ENCODE measurements at places on chromosomes 13 and 19.

- H3K4me3 ChIP-seq: no peak overlapping the region
- H3K4me1 ChIP-seq: peaks cover 49% of the 10 kb centered on the region
- no peak for DNase-seq
- H3K36me3 ChIP-seq: peaks cover 23% of the 10 kb centered on the region
These were observed 11.2 kb downstream of the NAXD start for GRCh38 chr13:110626521-110626920.

- H3K27me3 ChIP-seq: peaks cover 4% of the 10 kb centered on the region
- no peak for DNase-seq
- H3K4me3 ChIP-seq: no peak overlapping the region
- no peaks in the 10 kb centered on the region for H3K36me3 ChIP-seq
- H3K4me1 ChIP-seq: no peaks in the 10 kb centered on the region
These were observed 36.6 kb upstream of the SLAIN1 start for GRCh38 chr13:77660841-77661250.

GRCh38 chr13:66888698-66889097, 341.4 kb downstream of the PCDH9 start:
- H3K27ac ChIP-seq: no peak overlapping the region
- DNase-seq: no peak
- H3K4me1 ChIP-seq: no peaks in the 10 kb centered on the region
- H3K36me3 ChIP-seq: no peaks in the 10 kb centered on the region
- no peaks in the 10 kb centered on the region for H3K27me3 ChIP-seq
- no peak overlapping the region for H3K4me3 ChIP-seq

DNA sequence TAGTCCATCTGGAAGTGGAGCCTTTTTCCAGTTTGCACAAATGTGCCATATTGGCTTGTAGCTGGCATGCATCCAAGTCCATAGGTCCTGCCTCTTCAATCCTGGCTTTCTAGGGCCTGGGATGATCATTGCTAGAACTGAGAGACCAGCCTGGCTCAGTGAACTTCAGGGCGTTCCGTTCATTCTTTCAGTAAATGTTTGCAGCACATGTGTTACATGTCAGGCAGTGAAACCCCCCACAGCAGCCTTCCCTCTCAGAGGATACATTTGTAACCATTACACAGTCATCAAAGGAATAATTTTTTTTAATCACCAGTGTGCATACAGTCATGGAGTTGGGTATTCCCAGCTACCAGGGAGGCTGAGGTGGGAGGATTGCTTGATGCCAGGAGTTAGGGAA, 9.7 kb downstream of the FUT2 start:
- H3K4me3 ChIP-seq: no peak overlapping the region
- H3K36me3 ChIP-seq: peaks cover 14% of the 10 kb centered on the region
- no peaks in the 10 kb centered on the region for H3K27me3 ChIP-seq
- H3K27ac ChIP-seq: no peak overlapping the region
- no peak for DNase-seq

DNA sequence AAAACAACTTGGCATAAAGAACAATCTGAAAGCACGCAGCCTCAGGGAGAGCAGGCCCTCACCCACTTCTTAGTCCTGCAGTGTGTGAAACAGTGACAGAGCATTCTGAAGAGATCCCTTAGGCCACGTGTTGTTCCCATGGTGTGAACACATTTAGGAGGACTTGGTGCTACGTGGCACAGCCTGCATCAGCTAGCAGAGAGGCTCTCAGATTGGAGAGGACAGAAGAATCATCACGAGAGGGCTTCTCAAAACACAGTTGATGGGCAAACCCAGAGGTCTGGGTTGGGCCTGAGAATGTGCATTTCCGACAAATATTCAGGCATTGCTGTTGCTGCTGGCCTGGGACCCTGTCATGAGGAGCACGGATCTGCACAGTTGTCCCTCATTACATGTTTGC, 26.1 kb upstream of the TFDP1 start:
- H3K4me1 ChIP-seq: no peaks in the 10 kb centered on the region
- no peak overlapping the region for H3K27ac ChIP-seq
- no peak overlapping the region for H3K4me3 ChIP-seq
- no peaks in the 10 kb centered on the region for H3K27me3 ChIP-seq

DNA sequence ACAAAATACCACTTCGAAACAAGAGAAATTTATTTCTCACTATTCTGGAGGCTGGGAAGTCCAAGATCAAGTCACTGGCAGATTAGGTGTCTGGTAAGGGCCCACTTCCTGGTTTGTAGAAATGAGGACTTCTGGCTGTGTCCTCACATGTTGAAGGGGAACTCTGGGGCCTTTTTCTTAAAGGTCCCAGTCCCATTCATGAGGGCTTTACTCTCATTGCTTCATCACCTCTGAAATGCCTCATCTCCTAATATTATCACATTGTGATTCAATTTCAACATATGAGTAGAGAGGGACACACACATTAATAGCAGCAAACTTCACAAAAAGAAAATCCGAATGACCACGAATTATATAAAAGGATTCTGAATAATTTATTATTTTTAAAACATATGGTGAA, 21.6 kb upstream of the SIGLEC14 start:
- no peaks in the 10 kb centered on the region for H3K36me3 ChIP-seq
- peaks cover 5% of the 10 kb centered on the region for H3K4me1 ChIP-seq
- H3K4me3 ChIP-seq: no peak overlapping the region
- no peak overlapping the region for H3K27ac ChIP-seq

- no peaks in the 10 kb centered on the region for H3K36me3 ChIP-seq
- no peak overlapping the region for H3K4me3 ChIP-seq
- DNase-seq: no peak
- H3K4me1 ChIP-seq: no peaks in the 10 kb centered on the region
- no peaks in the 10 kb centered on the region for H3K27me3 ChIP-seq
- no peak overlapping the region for H3K27ac ChIP-seq
These were observed 331.6 kb downstream of the DLEU7 start for GRCh38 chr13:50511877-50512341.

DNA sequence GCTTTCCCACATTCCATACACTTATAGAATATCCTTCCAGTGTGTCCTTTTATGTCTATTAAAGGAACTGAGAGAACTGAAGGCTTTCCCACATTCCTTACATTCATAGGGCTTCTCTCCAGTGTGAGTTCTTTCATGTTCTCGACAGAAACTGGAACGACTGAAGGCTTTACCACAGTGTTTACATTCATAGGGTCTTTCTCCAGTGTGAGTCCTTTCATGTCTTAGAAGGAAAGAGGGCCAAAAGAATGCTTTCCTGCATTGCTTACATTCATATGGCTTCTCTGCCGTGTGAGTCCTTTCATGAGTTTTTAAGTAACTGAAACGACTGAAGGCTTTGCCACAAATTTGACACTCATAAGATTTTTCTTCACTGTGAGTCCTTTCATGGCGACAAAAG, 22.3 kb downstream of the ZNF44 start:
- H3K27ac ChIP-seq: no peak overlapping the region
- peaks cover 4% of the 10 kb centered on the region for H3K4me1 ChIP-seq
- H3K27me3 ChIP-seq: no peaks in the 10 kb centered on the region
- H3K36me3 ChIP-seq: peaks cover 74% of the 10 kb centered on the region
- H3K4me3 ChIP-seq: no peak overlapping the region

DNA sequence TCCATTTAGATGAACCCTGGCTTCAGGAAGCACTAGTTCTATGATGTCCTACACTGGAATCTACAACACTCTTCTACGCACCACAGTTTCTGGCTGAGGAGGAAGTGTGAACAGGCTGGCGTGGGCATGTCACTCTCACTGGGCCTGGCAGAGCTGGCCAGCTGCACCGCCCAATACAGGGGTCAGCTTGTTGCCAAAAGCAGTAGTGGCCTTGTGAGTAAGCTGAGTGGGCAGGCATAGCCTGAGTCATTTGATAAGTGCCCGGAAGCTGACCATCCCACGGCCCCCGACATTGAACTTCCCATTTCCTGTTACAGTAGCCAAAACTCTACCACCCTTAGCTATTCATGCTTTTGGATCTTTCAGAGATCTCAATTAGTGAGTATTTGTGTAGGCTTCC, 240.9 kb upstream of the SERP2 start:
- H3K36me3 ChIP-seq: no peaks in the 10 kb centered on the region
- no peak for DNase-seq
- H3K27me3 ChIP-seq: peaks cover 2% of the 10 kb centered on the region
- H3K4me1 ChIP-seq: peaks cover 6% of the 10 kb centered on the region
- no peak overlapping the region for H3K4me3 ChIP-seq

DNA sequence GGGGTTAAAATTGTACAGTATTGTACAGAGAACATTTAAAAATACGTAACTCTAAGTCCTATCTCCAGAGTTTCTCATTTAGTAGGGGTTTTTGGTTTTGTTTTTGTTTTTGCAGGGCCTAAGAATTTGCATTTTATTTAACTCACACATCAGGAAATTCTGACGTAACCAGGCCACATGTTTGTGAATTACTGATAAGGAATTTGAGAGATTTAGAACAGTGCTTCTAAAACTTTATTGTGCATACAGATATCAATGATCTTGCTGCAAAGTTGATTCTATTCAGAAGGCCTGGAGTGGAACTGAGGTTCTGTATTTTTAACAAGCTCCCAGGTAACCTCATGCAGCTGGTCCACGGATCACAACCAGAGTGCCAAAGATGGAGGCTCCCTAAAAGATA, 49.3 kb downstream of the LIG4 start:
- no peak for DNase-seq
- no peak overlapping the region for H3K27ac ChIP-seq
- H3K4me3 ChIP-seq: no peak overlapping the region
- H3K36me3 ChIP-seq: no peaks in the 10 kb centered on the region
- H3K4me1 ChIP-seq: no peaks in the 10 kb centered on the region
- peaks cover 6% of the 10 kb centered on the region for H3K27me3 ChIP-seq

DNA sequence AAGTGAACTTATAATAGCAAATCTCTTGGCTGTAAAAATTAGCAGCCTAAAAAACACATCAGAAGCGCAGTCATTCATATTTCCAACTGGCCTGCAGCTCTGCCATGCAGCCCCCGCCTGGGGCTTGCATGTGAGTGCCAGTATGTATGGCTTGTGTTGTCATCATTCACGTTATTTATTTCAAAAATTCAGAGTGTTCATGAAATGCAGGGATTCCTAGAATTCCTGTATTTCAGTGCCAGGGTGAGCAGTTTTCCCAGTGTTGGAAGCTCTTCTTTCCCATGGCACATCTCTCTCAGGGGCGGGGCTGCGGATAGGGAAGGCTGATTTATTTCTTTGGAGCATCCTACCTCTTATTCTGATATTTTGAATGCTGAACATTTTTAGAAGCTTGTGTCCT, 234.6 kb downstream of the FGF9 start:
- no peaks in the 10 kb centered on the region for H3K27me3 ChIP-seq
- H3K36me3 ChIP-seq: no peaks in the 10 kb centered on the region
- no peak overlapping the region for H3K27ac ChIP-seq
- H3K4me3 ChIP-seq: no peak overlapping the region
- no peaks in the 10 kb centered on the region for H3K4me1 ChIP-seq

DNA sequence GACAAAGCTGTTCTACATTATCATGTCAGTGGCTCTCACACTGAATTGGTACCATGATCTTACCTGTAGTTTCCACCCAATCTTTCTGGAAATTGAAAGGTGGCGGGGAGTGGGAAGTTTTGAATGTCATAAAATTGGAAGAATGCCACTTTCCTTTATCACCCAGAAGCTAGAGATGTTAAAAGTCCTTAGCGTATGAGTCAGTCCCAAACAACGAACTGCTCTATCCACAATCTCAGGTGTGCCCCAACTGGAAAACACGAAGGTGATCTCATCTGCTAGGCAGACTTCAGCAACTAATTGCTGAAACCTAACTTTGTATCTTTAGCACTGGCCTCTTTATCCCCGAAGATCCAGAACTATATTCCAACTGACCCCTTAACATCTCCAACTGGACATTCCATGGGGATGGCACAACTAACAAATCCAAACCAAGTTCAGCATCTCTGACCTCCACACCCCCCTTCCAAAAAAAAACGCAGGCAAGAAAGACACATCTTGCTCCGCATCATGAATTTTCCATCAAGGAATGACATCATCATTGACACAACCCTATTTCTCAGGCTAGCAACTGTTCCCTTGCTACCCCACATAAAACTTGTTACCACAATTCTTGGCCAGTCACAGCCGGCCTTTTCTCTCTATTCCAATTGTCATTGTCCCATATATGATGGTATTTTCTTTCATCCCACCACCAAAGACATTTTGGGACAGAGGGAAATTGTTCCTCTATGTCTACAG, 175.4 kb downstream of the KLF12 start:
- no peaks in the 10 kb centered on the region for H3K27me3 ChIP-seq
- peaks cover 45% of the 10 kb centered on the region for H3K4me1 ChIP-seq
- no peak overlapping the region for H3K27ac ChIP-seq
- no peak overlapping the region for H3K4me3 ChIP-seq
- DNase-seq: no peak
- peaks cover 5% of the 10 kb centered on the region for H3K36me3 ChIP-seq

GRCh38 chr19:1511318-1512317, 1.2 kb downstream of the ADAMTSL5 start:
- H3K27me3 ChIP-seq: peaks cover 13% of the 10 kb centered on the region
- peaks cover 13% of the 10 kb centered on the region for H3K4me1 ChIP-seq
- peak overlapping the region; percentile 66 for H3K4me3 ChIP-seq
- H3K36me3 ChIP-seq: no peaks in the 10 kb centered on the region

DNA sequence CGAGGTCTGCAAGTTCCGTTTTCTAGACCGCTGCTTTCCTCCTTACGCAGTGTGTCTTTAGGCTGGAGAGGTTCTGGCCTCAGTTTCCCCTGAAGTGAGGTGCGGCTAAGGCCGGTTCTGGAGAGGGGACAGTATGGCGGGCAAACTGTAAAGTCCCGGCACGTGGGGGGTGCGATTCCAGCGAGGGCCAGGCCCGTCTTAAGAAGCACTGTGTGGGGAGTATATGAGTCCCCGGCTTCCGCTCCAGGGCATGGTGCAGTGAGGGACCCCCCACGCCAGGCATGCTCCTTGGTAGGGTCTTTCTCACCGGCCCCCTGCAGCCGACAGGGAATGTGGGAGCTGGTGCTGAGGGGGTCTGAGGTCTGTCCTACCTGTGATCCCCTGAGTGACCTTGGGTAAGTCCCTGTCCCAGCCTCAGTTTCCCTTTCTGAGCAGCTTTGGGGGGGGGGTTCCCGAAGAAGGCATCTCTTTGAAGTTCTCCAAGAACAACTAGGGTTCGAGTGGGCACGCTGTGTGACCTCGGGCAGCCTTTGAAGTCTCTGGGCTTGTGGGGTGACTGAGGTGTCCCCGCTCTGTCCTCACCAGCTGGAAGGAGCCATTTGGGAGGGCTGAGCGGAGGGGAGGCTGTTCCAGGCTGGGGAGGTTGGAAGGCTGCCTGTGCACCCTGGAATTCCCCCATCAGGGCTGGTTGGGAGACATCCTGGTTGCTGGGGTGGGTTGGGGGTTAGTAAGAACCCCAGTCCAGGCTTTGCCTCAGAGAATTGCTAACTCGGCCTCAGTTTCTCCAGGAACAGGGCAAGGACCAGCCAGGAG, 1.5 kb downstream of the NFIC start:
- H3K4me3 ChIP-seq: peak overlapping the region; percentile 68
- H3K27ac ChIP-seq: no peak overlapping the region
- H3K27me3 ChIP-seq: no peaks in the 10 kb centered on the region
- H3K4me1 ChIP-seq: peaks cover 42% of the 10 kb centered on the region
- H3K36me3 ChIP-seq: no peaks in the 10 kb centered on the region
- no peak for DNase-seq

- H3K36me3 ChIP-seq: no peaks in the 10 kb centered on the region
- peaks cover 9% of the 10 kb centered on the region for H3K4me1 ChIP-seq
- DNase-seq: no peak
- peak within 1 kb of the TSS; percentile 12 for H3K4me3 ChIP-seq
- no peak within 1 kb of the TSS for H3K27ac ChIP-seq
These were observed at the start of gene NOTCH3 for GRCh38 chr19:15200553-15201364. TSS of gene NOTCH3 (minus strand) at chr19:15200995. CDS start at chr19:15200905, 90 bp downstream.

All from activated CD8-positive, alpha-beta T cell treated with anti-CD3 and anti-CD28 coated beads for 36 hours (primary cell).